ENCODE measurements at places on chromosomes 2 and 18. TPM values are rescaled to one million over a fixed set of nuclear protein-coding genes. Genes with fewer than 3 reads are reported as not detected.

The DSG4 gene
- polyA plus RNA-seq = not detected

The PTRHD1 gene
- polyA plus RNA-seq = 33.6 TPM

The ZNF892 gene
- 9.3 TPM for polyA plus RNA-seq

The GAL3ST2 gene
- not detected for polyA plus RNA-seq

The ZC3H6 gene
- polyA plus RNA-seq = 6.1 TPM

The IL1RL1 gene
- not detected for polyA plus RNA-seq

The SLC5A7 gene
- not detected for polyA plus RNA-seq

The RGPD4 gene
- 0.26 TPM for polyA plus RNA-seq

The GYPC gene
- polyA plus RNA-seq = not detected

The IL36G gene
- polyA plus RNA-seq = not detected

The SOWAHC gene
- polyA plus RNA-seq = 5.8 TPM

The C2orf81 gene
- 3.3 TPM for polyA plus RNA-seq

The UGGT1 gene
- 26.3 TPM for polyA plus RNA-seq

The CELF4 gene
- polyA plus RNA-seq = 206 TPM

The MC4R gene
- polyA plus RNA-seq = 2.1 TPM

The CLEC4F gene
- not detected for polyA plus RNA-seq

The CPS1 gene
- 0.25 TPM for polyA plus RNA-seq

The TRIM54 gene
- 0.28 TPM for polyA plus RNA-seq

The MARCO gene
- not detected for polyA plus RNA-seq

The KCNK3 gene
- 14.0 TPM for polyA plus RNA-seq

The SERPINB11 gene
- polyA plus RNA-seq = not detected

The EPC2 gene
- 44.8 TPM for polyA plus RNA-seq

The MAB21L4 gene
- not detected for polyA plus RNA-seq

The KLHL41 gene
- 2.7 TPM for polyA plus RNA-seq

The CDH19 gene
- polyA plus RNA-seq = 0.11 TPM

The RGPD3 gene
- polyA plus RNA-seq = 0.74 TPM

The SRBD1 gene
- 5.3 TPM for polyA plus RNA-seq

The PKDCC gene
- polyA plus RNA-seq = 37.4 TPM

The LIPG gene
- 0.85 TPM for polyA plus RNA-seq

The DSG1 gene
- polyA plus RNA-seq = not detected
